HTR-8/SVneo (cell line): ENCODE measurements at places on chromosomes 3 and 15.

DNA sequence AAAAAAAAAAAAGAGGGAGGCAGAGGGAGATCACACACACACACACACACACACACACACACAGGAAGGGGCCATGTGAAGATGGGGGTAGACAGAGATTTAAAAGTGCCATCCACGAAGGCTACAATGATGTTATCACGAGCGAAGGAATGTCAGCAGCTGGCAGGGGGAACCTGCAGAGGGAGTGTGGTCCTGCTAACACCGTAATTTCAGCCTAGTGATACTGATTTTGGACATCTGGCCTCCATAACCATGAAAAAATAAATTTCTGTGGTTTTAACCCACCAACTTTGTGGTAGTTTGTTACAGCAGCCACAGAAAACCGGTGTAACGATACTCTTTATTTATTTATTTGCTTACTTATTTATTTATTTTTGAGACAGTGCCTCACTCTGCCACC lies 76.0 kb downstream of the TMCO5A start:
- no peak for DNase-seq

- DNase-seq = no peak
Observed at GRCh38 chr15:64004056-64004455, 42.2 kb downstream of the DAPK2 start.

- no peak for DNase-seq
Observed at GRCh38 chr3:81580355-81580754, 181.1 kb downstream of the GBE1 start.

DNA sequence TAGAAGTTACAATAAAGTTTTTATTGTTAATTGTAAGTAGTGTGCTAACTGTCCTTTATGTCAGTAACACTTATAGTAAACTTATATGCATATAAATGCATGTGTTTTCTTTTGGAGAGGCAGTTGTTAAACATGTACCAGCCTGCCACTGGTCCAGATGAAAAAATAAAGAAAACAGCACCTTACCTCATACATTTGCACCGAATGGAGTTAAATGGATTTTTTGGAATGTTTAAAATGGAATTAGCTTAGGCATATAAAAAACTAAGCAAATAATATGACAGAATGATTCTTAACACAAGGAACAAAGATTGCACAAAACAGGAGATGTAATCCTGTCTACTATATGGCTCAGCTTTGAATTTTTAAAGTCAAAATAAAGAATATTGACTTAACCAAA lies 50.2 kb upstream of the ALDH1A3 start:
- no peak for DNase-seq

DNA sequence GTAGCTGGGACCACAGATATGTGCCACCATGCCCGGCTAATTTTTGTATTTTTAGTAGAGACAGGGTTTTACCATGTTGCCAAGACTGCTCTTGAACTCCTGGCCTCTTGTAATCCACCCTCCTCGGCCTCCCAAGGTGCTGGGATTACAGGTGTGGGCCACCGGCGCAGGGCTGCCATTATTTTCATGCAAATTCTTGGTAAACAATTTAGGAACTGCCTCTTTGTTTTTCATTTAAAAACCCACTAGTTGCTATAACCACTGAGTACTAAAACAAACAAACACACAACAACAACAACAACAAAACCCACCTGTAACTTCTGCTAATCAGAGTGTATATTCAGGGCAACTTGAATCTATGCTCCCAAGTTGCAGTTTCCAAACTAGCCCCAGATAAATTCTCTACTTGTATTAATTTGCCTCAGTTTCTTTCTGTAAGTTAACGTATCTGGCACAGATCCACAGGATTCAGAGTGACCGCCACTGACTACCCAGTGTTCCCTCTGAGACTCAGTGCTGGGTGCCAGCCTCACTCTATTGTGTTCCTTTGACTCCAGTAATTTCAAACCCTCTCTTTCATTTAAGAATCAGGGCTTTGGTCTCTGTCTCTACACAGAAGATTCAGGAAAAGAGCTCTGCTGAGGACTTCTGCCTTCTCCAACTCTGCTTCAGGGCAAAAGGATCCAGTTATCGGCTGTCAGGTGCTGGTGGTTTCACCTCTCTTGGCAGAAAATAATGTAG lies 18.6 kb upstream of the ZNF710 start:
- DNase-seq = no peak

GRCh38 chr3:60226912-60227311 lies 1024.3 kb downstream of the FHIT start:
- DNase-seq = no peak

GRCh38 chr15:38885471-38885952 lies 320.9 kb upstream of the RASGRP1 start:
- DNase-seq = no peak

DNA sequence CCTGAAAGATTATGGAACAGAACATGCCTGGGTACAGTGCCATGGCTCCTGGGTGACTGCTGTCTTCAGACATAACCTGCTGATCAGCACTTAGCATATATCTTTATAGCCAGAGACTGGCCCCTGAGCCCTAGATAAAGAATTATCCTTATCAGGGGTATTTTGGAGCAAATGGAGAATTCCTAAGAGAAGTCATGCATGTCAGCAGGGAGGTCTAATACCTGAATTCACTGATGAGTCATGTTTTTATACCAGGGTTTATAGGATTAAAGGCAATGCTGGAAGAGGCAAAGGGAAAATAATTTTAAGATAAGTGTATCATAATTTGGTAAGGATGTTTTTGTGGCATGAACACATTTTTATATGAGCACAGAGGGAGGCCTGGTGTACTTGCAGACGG lies 159.8 kb downstream of the ADAMTSL3 start:
- DNase-seq = no peak

DNA sequence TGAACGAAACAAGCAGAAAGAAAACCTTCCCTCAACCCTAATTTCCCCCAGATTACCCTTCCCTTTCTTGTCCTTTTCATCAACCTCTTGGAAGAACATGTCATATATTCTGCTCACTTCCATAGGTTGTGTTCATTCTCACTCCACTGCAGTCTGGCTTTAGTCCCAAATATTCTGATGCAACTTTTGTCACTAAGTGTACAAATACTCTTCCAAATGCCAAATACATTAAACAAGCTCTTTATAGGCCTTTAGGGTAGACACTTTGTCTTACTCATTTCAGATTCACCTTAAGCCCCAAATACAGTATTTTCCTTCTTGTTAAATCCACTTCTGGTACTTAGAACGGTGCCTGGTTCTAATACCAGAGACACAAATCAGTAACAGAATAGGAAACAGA lies 406.5 kb upstream of the CDIN1 start:
- no peak for DNase-seq

GRCh38 chr3:1381647-1382036 lies 288.8 kb downstream of the CNTN6 start:
- DNase-seq = no peak

DNA sequence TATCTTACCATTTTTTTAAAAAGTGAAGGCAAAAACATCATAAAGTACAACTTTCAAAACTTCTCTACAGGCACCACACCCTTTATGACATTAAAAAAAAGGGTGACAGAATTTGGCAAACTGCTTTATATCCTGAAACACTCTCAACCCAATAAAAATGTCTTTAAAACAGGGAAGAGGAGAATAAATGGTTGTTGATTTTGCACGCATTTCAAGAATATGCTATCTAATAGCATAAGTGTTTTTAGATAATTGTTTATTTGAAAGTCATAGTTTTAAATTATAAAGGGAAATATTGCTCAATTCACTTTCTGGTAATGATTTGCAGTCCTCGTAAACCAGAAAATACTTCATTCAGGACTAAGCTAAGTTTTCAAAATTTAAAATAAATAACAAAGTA lies 1.7 kb upstream of the PCOLCE2 start:
- DNase-seq = no peak

GRCh38 chr3:17162116-17162515 lies 277.4 kb downstream of the PLCL2 start:
- no peak for DNase-seq

GRCh38 chr3:67617518-67617917 lies 36.9 kb downstream of the SUCLG2 start:
- no peak for DNase-seq

GRCh38 chr3:120641696-120642246 lies 40.3 kb downstream of the HGD start:
- DNase-seq = no peak

DNA sequence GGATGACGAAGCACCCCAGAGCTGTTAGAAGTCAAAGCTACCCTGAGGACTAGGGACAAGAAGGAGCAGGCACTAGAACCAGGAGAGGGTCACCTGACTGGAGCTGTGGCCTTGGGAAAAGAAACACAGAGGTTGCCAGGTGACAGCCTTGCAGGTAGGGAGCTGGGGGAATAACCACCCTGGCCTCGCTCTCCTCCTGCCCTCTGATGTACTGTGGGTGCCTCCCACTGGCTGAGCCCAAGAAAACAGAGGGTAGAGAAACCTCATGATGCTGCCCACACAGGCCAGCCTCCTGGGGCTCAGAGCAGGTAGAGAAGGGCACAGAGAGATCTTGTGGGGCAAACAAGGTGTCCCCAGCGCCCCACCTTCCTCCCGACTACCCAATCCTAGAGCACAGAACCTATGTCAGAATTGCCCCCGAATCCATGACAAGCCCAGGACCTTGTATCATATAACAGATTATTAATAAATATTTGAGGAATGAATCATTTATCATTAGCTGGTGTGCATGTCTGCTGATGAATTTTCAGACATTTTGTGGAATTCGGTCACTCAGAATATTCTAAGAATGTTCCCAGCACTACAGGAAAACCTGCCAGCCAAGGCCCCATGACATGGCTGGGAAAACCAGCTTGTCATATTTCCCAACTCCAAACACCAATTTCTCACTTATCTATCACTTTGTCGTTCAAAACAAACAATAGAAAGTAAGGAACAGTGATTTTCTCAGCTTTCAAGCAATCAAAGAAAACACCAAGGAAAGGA lies 59.8 kb upstream of the MEX3B start:
- DNase-seq = peak; percentile 34

- DNase-seq = no peak
Observed at GRCh38 chr15:95832668-95833067, 497.8 kb upstream of the NR2F2 start.

GRCh38 chr3:71838406-71838805 lies 53.5 kb upstream of the PROK2 start:
- no peak for DNase-seq

- no peak for DNase-seq
Observed at GRCh38 chr3:45890405-45890804, 4.1 kb downstream of the CCR9 start.

DNA sequence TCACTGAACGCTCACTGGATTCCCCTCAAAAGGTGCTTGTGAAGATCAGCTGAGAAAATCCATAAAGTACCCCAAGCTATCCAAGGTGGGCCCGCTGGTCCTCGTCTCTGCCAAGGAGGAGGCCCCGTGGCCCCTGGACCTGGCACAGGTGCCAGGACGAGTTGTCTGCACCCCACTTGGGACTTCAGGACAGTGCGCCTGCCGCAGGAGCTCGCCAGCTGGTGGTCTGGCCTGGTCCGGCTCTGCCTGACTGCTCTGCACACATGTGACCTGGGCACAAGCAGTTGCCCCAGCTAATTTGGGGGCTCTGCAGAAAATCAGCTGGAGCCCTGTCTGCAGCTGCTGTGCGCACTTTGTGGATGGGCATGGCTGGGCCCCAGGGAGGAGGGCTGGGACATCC lies 159.9 kb downstream of the NSMCE3 start:
- DNase-seq = no peak

- no peak for DNase-seq
Observed at GRCh38 chr3:134351427-134351826, 22.8 kb downstream of the AMOTL2 start.

GRCh38 chr15:63348392-63348791 lies 33.3 kb downstream of the CA12 start:
- peak; percentile 43 for DNase-seq

- DNase-seq = peak; percentile 13
Observed at GRCh38 chr3:4680871-4681300, 187.7 kb downstream of the ITPR1 start.

DNA sequence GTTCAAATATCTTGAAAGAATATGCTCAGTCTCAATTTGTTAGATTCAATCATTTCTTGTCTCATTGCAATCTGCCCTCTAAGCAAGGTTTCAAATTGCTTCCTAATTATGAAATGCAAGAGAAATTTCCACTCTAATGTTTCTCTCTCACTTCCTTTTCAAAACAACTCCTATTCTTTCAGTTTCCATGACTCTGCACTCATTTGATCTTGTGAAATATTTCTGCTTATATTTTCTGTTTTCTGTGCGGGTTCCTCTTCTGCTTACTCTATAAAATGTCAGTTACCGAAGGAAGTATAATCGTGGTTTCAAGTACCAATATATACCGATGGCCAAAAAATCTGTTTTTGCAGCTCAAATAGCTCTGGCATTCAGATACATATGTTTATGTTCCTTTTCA lies 521.9 kb upstream of the NAALADL2 start:
- DNase-seq = no peak

GRCh38 chr3:50405249-50405648 lies 45.9 kb upstream of the TMEM115 start:
- no peak for DNase-seq

- DNase-seq = no peak
Observed at GRCh38 chr15:48265135-48265534, 59.0 kb downstream of the SLC12A1 start.

- peak; percentile 27 for DNase-seq
Observed at GRCh38 chr3:9552252-9552999, 1.2 kb downstream of the LHFPL4 start.

GRCh38 chr15:66647358-66647757 lies 54.7 kb upstream of the SMAD6 start:
- DNase-seq = no peak

GRCh38 chr3:128076483-128077201 lies 24.4 kb downstream of the SEC61A1 start:
- DNase-seq = no peak
